ENCODE measurements at places on chromosomes 2 and 18.
A peak's percentile ranks its signal among the peaks of the same experiment; 100 is the strongest.

DNA sequence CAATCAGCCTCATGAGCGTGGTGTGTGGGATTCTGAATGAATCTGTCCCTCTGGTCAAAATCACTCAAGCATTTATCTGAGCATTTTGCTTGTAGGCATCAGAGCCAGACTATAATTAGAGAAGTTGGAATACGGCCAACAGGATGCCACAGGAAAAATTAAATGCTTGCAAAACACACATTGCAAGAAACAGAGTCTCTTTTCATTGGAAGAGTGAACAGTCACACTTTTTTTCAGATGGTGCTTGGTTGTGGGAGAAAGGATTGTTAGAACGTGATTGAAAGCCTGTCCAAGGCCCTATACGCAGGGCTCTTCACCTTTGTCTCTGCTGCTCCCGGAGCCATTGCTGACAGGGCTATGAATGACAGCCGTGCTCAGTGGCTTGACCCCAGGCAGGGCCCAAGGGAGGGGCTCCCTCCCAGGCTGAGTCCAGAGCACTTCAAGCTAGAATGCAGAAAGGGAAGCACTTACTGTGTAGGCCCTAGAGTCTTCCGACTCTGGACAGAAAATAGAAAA is 59.8 kb downstream of the SNTG2 start:
- no peak for DNase-seq

DNA sequence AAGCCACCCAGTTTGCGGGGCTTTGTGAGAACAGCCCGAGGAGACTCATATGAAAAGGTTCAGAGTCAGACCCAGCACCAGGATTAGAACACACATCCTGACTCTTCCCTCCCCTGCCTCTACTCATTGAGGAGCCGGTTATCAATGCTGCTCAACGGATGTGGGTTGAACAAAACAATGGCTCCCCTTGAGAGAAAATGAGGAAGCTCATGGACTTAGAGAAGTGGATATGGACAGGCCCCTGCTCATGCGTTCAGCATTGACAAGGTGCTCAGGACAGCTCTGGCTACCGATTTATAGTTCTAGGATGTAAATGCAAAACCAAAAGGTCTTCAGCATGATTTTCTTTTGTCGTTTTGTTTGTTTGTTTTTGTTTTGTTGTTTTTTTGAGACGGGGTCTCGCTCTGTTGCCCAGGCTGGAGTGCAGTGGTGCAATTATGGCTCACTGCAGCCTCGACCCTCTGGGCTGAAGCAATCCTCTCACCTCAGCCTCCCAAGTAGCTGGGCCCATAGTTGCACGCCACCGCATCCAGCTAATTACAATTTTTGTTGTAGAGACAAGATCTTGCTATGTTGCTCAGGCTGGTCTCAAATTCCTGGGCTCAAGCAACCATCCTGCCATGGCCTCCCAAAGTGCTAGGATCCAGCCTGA is 32.0 kb upstream of the AGAP1 start:
- DNase-seq, result no peak

- DNase-seq, result no peak
Measured at GRCh38 chr18:28522236-28522635, 345.3 kb upstream of the CDH2 start.

GRCh38 chr2:153394686-153395085 is 83.9 kb downstream of the RPRM start:
- no peak for DNase-seq

DNA sequence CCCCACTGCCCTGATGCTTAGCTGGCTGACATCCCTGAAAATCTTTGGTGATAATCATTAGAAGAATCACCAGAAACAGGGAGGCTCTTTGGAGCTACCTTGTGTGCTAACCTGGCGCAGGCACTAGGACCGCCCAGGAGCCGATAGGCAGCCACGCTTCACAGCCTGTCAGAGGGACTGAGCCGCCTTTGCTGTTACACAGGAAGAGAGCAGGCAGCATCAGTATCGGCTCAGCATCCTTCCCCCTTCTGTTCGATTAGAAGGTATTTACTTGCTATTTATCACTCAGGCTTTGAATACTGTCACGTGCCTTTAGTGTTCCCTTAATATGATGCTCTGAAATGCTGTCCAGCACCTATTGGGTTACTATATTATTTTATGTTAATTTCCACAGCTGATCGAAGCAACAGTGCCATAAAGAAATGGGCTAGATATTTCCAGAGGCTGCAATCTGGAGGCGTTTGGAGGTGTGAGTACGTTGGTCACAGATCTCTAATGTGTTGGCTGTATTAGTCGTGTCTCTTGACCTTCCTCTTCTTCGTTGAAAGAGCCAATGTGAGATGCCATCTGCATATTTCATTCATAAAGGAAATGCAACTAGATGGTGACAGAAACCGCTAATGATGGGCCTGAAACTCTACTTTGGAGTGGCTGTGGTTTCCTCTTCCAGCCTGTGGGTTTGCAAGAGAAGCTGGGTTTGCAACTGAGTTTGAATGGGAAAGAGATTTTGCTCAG is 110.4 kb upstream of the RAB27B start:
- DNase-seq, result peak; percentile 28

DNA sequence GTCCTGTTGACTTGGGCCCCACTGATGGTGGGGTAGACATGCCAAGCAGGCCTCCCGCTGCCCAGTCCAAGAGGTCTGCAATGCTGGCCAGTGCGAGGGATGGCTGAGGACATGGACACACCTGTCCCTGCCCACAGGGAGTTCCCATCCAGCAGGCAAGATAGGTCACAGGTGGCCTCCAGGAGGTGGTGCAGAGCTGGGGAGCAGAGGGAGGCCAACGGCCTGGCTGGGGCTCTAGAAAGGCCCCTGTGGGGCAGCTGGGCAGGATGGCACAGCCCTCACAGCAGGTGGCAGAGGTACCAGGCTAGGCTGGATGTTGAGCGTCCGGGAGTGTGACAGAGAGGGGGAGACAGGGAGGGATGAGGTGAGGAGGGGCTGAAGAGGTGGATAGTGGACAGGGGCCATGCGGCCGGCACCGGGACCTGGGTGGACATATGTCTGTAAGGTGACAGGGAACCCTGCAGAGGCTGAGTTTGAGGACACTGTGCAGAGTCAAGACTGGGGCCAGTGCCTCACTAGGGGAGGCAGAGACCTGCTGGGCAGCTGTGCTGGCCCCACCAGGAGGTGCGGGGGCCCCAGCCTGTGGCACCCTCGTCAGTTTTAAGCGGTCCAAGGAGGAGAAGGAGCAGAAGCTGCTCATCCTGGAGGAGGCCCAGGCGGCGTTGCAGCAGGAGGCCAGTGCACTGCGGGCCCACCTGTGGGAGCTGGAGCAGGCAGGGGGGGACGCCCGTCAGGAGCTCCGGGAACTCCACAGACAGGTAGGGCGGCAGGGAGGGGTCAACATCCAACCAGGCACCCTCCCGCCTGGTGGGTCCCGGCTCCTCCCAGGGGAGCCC is 34.3 kb upstream of the SNED1 start:
- DNase-seq, result no peak

- DNase-seq, result peak; percentile 39
Measured at GRCh38 chr2:238459081-238459629, 32.4 kb downstream of the ASB1 start.

- DNase-seq, result no peak
Measured at GRCh38 chr18:5943514-5943913, 48.2 kb upstream of the TMEM200C start.

GRCh38 chr2:46329803-46330775 is 32.9 kb downstream of the EPAS1 start:
- DNase-seq, result no peak

GRCh38 chr2:197035002-197035401 is 108.5 kb upstream of the PGAP1 start:
- DNase-seq, result no peak

GRCh38 chr18:598124-598589 is 1.4 kb downstream of the CLUL1 start:
- no peak for DNase-seq
